ENCODE measurements at places on chromosomes 11 and 22.

DNA sequence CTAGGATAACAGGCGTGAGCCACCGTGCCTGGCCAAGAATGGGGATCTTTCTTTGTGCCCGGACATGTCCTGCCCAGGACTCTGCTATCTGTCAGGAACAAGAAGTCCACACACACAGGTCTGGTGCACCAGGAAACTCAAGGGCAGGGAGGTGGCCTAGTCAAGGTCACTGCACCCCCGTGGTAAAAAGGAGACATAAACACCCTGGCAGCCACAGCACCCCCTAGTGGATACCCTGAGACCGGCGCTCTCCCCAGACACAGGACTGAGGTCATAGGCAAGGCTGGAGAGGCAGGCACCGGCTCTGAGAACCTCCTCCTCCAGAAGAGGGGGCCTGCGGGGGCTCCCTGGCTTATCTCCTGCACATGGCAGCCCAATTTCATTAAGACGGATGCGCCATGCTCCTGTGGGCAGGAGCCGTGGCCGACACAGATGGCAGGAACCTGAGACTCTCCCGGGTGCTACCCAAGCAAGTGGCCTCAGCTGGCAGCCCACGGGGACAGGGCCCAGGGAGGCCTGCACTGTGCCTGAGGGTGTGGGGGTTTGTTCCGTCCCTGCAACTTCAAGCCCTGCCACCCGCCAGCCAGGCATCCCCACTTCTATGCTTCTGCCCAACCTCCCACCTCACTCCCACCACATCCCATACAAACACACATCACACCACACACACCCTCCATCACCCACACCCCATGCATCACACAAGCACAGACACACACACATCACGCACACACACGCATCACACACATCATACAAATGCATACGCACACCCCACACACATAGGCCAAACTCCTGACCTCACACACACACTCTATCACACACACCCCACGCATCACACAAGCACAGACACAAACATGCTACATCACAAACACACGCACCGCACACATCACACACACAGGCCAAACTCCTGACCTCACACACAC, 19.6 kb downstream of the MACROD1 start:
- DNase-seq = peak; percentile 69

DNA sequence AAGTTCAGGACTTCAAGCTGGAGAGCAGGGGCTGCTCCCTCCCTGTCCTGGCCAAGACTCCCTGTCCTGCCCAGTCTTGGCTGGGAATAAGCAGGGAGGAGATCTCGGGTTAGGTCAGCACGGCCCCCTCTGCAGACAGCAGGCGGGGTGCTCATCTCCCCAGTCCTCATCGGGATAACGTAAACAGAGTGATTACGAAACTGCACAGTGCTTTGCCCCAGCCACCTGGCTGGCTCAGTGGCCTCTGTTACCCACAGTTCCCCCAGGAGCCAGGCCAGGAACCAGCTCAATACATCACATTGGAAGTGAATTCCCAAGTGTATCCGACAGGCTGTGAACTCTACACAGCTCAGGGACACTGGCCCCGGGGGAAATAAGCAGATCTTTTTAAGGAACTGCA, 42.7 kb upstream of the KCNJ11 start:
- no peak for DNase-seq

DNA sequence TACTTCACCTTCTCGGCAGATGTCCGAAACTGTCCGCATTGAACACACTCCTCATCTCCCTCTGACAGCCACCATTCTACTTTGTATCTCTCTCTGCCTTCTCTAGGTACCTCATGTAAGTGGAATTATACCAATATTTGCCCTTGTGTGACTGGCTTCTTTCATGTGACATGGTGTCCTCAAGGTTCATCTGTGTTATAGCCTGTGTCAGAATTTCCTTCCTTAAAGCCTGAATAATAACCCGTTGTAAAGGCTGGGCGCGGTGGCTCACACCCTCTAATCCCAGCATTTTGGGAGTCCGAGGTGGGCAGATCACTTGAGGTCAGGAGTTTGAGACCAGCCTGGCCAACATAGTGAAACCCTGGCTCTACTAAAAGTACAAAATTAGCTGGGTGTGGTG, 40.4 kb upstream of the PPP6R3 start:
- DNase-seq = no peak

GRCh38 chr11:31968461-31969358, 122.2 kb upstream of the RCN1 start:
- DNase-seq = no peak

- DNase-seq = no peak
These were observed 64.3 kb upstream of the PPARA start for GRCh38 chr22:46085828-46086576.

GRCh38 chr11:23573429-23573828, 713.2 kb upstream of the CCDC179 start:
- peak; percentile 2 for DNase-seq

DNA sequence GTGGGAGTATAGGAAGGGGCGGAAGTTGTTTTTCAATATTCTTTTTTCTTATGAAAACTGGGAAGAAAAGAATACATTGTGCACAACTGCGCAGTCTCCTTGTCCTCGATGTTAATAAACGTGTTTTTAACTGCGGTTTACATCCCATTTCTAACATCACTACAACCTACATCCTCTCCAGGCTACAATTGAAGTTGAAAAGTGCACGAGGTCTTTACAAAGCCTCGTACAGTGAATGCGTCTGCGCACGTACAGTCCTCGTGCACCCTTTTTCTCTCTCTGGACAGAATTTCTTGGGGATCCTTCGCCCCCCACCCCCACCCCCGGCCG, 102.4 kb downstream of the WT1 start:
- no peak for DNase-seq

DNA sequence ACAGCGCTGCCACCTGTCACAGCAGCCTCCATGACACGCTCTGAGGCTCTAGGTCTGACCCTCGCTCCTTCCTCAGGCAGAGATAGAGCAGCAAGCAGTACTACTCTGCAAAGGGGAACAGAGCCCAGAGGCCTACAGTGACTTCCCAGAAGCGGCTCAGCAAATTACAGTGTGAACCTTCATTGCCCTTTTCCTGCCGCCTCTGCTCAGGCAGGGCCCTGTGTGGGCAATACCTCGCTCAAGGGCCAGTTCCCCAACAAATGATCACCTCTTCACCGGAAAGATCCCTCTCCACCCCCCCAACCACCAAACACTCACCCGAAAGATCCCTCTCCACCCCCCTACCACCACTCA, 12.3 kb downstream of the KIAA0930 start:
- no peak for DNase-seq

DNA sequence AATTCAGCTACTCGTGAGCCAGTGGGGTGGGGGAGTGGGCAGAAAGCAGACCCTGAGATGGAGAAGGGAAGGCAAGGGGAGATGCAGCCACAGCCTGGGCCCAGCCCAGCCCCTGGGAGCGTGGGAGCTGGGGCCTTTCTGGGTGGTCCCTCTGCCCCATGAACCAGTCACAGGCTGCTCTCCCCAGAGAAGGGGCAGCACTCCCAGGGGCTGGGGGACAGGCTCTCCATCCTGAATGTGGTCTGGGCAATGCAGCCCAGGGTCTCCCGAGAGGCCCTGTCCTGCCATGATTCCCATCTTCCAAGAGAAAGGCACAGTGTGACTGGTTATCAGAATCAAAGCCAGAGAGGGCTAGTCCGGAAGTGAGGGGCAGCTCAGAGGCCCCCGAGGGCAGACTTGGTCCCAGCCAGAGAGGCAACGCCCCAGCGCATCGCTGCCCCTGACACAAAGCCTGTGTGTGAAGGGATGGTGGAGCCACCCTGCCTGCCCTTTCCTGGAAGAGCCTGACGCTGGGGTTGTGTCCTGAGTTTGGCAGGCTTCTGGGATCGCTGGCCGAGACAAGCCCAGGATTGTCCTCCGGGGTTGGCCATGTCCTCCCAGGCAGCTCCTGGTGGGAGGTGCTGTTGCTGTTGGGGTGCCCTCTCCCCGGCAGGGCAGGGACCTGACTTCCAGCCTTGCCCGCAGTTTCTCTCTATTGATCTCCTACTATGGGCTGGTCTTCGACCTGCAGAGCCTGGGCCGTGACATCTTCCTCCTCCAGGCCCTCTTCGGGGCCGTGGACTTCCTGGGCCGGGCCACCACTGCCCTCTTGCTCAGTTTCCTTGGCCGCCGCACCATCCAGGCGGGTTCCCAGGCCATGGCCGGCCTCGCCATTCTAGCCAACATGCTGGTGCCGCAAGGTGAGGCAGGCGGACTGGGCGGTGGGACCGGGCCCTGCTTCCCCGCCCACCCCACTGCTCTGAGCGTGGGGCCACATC, 23.8 kb upstream of the SLC22A12 start:
- DNase-seq = no peak

DNA sequence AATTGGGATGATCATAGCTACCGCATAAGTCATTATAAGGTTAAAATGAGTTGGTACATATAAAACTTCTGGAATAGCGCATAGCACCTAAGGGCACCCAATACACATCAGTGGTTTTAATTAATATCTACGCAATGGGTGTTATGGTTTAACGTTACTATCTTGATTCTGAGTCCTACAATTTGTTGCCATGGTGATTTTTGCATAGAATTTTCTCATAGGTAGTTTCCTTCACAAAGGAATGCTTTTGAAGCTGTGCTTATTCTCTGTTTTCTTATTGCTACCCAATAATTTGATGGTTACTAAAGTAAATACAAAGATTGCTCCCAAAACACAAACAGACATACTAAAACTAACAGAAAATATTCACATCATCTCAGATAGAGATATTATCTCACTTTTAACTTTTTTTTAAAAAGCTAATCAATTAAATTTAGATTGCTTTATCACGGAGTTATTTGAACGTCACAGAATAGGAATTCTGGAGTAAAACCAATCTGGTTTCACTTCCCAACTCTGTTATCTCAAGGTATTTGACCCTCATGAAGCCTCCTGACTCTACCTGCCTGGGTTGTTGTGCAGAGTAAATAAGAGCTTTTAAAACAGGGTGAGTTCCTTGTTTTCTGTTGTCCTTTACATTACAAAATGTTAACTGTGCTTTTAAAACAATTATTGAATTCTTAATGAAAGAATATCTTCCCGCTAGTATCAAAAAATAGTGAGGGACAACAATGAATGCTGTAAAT, 635.5 kb upstream of the CCDC90B start:
- DNase-seq = no peak

DNA sequence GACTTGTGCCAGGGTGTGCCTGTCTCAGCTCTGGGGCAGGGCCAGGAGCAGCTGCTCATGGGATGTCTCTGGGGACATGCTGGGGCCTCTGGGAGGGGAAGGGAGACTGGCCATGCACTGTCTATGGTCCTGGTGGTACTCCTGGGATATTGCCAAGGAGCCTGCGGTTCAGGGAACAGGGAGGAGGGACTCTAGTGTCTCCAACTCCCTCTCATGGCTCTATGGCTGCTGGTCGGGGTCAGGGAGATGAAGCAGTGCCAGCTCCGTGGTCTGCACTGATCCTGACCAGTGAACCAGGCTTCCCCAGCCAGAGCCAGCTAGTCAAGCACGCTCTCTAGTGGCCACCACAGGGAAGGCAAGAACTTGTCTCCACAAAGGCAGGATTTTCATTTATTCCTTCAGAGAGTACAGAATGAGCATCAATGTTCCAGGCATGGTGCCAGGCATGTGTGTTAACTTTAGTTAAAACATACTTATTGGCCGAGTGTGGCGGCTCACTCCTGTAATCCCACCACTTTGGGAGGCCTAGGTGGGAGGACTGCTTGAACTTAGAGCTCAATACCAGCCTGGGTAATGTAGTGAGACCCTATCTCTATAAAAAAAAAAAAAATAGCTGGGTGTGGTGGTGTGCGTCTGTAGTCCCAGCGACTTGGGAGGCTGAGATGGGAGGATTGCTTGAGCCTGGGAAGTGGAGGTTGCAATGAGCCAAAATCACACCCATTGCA, 2.5 kb upstream of the BEST1 start:
- peak; percentile 87 for DNase-seq

GRCh38 chr11:88102598-88102934, 72.7 kb downstream of the RAB38 start:
- DNase-seq = no peak

- no peak for DNase-seq
These were observed 4.2 kb upstream of the PIM3 start for GRCh38 chr22:49956418-49956770.

DNA sequence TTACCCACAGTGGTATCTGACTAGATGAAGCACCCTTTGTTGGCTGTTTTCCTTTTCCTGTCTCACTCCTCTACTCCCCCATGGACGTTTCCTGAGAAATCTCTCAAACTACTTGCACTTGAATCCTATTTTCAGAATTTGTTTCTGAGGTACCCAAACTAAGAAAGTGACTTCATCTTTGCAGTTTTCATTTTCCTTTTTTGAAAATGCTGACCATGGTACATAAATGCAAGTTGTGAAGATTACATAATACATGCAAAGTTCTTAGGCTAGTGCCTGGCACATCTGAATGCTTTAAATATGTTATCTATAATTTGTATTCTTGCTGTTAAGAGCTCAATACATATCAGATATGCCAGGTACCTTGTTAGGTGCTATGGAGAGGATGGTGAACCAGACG, 644.7 kb upstream of the TENM4 start:
- no peak for DNase-seq

DNA sequence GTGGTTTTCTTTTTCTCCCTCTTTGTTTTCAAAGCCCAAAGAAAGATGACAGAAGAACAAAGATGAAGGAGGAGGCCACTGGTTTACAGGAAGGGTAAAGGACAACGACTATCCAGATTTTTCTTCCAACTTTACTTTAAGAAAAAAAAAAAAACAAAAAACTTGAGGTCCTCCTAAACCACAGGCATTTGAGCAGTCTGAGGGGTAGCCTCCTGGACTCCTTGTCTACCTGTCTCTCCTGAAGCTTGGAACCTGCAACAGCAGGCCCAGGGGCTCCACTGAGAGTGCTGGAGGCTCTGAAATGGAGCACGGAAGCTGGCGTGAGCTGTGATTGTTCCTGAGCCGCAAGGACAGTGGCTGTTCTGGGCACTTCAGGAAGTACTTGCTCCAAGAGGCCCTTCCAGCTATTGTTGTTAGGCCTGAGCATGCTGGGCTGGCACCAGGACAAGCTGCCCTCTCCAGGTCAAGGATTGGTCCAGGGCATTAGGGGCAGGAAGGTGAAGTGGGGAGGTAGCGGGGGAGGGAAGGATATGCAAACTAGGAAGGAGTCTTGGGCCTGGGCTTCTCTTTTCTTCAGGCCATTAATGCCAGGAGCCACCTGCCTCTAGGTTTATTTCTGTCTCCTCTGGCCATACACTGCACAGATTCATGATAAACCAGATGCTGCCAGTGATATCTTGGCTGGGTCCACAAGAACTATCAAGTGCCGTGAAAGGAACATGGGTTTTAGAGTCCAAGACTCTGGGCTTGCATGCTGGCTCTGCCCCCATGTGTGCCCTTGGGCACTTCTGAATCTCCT, 147.3 kb downstream of the CCDC34 start:
- DNase-seq = no peak

DNA sequence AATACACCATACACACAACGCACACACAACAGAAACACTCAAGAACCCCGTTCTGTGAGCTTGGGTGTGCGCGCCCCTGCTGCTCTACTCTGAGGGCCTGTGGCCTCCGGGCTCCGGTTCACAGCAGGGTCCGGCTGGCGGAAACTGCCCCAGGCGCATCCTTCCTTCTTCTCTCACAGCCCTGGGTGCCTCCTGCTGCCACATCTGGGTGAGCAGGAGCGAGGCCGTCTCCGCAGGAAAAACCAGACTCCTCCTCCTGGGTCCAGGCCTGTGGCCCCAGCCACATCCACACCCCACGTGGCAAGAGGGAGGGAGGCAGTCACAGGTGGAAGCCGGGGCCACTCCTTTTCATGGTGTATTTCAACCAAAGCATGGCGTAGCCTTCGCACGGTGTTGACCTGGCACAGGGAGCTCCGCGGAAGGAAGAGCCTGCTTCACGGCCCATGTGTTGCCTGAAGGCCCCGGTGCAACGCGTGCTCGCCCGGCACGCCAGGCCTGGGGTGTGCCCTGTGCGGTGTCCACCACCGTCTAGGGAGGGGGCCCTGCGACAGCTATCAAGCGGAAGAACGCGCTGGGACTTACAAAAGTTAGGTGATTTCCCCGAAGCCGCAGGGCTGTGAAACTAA, 1502.7 kb downstream of the TBC1D22A start:
- DNase-seq = no peak

Data from RPMI8226 (cell line).